ENCODE measurements at places on chromosomes 7 and 10.

DNA sequence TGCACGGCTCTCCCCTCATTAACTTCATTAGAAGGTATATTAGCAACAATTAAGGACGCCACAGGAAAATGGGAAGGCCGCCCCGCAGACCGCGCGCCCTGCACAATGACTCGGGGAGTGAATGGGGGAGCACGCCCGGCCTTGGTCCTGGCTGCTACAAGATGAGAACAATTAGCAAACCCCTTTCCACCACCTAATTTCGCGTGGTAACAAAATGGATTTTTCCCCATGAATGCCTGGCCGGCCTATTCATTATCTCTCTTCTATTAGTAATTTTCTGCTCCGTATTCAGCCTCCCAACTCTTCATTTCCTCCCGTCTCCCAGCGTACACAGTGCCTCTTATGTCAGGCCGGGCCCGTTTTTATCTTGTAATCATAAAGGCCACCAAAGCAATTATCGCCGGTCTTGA lies 346.9 kb downstream of the DNAJB6 start:
- DNase-seq: no peak

DNA sequence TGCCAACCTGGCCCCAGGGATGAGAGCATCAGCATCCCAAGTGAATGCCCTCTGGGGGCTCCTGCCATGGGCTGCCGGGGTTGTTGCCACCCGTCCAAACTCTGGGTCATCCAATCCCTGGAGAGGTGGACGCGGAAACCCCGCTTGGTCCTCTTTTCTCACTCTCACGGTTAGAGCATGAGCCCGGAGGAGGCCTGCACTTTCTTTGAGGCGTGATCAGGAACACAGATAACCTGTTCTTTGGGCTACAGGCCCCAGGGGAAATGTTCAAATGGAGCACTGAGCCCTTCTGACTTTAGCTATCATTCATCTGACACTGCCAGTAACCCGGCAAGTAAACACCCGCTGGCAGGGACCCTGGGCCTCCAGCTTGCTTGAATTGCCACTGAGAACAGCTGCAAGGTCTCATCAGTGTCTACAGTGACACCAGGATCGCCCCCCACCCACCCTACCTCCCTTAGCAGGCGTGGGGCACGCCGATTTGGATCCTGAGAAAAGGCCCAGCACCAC lies 29.4 kb upstream of the SLF2 start:
- no peak for DNase-seq

DNA sequence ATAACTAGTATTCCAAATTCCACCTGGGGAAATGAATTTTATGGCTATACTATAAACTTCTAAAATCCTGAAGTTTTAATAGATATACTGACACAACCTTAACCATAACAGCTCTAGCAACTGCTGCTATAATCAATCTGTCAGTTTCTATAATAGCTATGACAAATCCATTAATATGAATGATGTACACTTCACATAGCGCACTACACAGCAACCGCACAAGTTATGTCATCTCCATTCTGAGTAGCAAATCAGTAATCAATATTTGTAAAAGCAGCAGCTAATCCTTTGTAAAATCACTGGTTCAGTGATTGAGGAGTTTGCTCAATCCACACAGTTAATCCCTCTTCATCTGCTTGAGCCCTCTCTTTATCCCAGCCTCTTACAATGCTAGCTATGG lies 105.3 kb downstream of the SKAP2 start:
- DNase-seq: no peak

DNA sequence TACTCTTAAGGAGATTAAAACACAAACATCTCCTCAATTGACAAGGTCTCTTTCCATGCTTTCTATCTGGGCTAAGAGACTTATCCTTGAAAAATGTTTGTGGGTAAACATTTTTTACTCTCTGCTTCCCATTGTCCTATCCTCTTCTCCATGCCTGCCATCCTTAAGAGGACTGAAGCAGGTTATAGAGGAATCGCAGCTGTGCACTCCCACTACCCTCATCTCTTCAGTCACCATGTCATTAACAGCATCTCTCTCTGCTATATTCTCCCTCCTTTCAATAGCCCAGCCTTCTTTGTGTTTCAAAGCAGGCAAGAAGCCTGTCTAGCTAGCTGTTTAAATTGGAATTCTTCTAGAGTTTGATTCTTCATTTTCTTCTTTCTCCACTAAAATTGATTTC lies 22.6 kb downstream of the COL1A2 start:
- no peak for DNase-seq

DNA sequence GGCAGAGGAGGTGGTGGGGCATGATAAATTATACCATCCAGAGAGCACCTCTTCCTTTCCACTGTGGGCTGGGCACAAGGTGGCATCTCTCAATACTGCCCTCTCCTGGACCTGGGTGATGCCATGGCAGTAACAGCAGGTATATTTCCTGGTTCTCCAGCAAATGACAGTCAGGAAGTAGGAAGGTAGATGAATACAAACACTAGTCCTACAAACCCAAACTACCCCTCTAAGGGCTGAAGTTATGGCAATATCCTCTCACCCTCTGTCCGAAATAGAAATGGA lies 1004.9 kb downstream of the KCNMA1 start:
- DNase-seq: no peak

DNA sequence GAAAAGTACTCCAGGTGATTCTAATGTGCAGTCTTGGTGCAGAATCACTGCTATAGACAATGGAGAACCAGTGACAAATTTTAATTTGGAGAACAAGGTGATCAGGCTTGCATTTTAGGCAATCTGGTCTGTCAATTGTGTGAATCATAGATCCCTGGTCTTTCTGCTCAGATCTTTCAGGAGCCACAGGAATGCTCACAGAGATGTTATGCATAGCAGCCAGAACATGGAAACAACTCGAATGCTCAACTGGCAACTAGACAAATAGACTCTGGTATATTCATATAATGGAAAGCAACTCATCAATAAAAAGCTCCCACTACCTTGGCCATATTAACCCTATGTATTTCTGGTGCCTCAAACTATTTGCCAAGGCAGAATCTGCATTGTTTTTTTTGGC lies 209.1 kb downstream of the PHF14 start:
- peak; percentile 75 for DNase-seq

DNA sequence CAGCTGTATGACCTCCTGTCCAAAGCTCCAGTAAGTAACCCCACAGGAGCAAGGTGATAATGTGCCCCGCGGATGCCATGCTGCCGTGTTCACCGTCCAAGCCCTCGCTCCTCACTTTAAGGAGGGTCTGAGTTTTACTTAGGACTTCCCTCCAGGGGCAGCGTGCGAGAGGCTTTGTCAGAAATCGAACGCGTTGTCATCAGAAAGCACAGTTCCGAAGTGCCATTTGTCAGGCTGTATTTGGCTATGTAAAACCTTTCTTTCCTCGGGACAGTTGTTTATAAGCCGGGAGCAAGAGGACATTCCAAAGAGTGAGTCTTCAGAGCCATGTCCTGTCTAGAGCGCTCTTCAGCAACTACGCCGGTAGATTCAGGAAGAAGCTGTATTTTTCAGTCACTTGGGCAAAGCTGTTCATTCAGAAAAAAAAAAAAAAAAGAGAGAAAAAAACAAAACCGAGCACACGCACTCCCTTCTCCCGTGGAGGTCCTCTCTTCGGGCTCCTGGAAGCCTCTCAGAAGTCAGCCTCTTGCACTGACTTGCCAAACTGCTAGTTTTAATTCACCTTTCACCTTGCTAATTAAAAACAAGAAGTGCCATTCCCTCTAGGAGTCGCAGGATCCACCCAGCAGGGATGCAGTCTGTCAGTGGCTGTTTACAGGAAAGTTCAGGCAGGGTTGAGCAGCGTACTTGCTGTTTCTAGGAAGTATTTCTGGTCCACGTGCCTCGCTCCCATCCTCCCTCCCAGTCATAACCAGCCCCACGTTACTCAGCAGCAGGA lies at the start of gene SEMA3E:
Gene SEMA3E, minus strand, starts transcription at position 676 of the 778 bp plus-strand sequence.
- DNase-seq: peak; percentile 35

DNA sequence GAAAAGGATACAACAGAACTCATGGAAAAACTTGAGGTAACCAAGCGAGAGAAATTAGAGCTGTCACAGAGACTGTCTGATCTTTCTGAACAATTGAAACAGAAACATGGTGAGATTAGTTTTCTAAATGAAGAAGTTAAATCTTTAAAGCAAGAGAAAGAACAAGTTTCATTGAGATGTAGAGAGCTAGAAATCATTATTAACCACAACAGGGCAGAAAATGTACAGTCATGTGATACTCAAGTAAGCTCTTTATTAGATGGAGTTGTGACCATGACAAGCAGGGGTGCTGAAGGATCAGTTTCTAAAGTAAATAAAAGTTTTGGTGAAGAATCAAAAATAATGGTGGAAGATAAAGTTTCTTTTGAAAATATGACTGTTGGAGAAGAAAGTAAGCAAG lies 62.1 kb downstream of the AKAP9 start:
- no peak for DNase-seq

DNA sequence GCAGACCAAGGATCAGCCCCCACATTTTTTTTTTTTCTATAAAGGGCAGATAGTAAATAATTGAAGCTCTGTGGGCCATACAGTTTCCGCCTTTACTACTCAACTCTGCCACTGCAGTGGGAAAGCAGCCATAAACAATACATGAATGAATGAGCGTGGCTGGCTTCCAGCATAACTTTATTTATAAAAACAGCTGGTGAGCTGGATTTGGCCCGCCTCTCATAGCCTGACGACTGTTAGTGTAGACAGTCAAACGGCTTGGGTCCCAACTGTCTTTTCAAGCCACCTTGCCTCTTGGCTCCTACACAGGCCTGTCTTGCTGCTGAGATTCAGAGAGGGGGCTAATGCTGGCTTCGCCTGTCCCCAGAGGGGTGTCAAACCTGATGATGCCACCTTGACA lies 169.8 kb upstream of the GPR26 start:
- no peak for DNase-seq

DNA sequence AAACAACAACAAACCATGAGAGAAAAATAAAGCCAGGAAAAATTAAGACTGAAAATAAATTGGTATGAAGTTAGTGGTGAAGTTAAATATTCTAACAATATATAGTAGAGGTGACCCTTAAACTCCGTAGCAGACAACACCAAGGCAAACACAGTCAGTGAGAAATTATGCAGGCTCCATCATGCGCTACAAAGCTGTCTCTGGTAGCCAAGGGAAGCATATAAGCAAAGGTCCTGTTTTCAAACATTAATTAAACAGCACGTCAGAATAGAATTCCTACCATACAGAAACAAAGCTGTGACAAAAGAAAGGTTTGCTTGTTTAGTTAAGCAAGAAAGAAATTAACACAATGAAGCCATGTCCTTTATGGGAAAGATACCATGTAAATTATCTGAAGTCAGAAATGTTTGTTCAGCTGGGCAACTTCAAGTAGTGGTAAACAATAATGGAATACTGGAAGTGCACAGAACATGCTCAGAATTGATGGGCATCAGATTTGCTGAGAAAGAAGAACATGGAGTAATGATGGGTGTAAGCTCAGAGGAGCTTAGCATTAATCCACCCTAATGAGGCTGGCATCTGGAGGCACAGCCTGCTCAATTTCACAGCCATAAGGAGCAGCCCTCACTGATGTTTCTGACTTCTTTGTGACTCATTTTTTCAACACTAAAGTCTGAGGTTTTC lies 75.7 kb downstream of the IGF2BP3 start:
- DNase-seq: no peak

- peak; percentile 98 for DNase-seq
Observed at GRCh38 chr7:5694912-5695726, 86.3 kb downstream of the RNF216 start.

DNA sequence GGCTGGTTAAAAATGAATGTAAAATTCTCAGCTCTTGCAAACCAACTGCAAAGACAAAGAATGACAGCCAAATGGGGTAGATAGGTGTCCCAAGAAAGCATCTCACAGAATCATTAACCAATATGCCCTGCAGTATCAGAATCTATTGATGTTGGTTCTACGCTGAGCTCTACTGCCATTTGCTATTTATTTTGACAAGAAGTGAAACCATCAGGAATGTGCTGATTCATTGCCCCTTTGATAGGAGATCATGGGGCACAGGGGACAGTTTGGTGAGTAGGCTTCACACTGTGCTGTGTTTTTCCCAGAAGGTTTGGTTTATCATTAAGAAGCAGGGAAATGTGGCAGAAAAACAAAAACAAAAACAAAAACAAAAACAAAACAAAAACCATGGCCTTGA lies 19.4 kb upstream of the CDC14C start:
- no peak for DNase-seq

DNA sequence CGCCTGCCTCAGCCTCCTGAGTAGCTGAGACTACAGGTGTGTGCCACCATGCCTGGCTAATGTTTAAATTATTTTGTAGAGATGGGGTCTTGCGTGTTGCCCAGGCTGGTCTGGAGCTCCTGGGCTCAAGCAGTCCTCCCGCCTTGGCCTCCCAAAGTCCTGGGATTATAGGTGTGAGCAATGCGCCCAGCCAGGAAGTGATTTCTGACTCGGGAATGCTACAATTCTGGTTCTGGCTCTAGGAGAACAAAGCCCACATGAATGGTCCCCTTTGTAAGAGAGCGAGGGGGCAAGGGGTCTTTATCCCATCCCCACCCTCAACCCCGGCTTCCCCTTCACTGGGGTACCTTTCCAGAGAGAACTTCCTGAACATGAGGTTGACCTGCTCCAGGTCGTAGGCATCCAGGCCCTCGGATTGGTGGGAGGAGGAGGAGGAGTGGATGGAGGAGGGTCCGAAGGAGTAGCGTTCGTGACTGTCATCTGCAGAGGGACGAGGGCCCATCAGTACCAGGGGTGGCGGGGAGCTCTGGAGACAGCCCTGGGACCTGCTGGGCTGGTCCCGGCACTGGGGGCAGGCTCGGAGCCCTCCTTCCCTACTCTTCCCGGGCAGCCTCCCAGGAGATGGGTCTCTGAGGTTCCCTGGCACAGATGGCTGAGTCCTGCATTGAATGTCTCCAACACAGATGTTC lies 79.9 kb upstream of the GNA12 start:
- DNase-seq: no peak

- DNase-seq: no peak
Observed at GRCh38 chr10:60212195-60212594, 177.5 kb downstream of the ANK3 start.

DNA sequence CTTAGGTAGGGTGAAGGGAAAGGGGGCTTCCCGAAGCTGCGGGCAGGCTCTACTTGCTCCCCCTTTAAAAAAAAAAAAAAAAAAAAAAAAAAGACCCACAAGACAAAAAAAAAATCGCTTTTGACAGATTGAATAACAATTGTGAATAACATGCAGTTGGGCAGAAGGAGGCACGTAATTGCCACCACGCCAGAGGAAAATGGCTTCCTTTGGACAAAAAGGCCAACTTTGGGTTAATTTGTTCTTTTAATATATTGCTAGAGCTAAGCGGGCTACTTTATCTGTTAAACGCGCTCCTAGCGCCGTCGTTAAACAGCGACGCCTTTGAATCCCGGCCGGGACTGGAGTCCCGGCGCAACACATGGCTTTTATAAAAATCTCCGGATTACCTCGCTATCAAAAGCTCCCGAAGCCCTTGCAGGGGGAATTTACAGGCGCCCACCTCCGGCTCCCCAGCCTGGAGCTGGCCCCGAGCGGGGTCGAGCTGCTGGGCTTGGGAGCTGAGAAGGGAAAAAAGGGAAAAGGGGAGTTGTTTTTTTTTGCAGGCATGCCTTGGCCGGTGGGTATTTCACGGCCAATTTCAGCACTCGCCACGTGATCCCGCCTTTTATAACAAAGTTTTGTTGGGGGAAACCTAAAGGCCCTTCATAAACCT lies 1.2 kb downstream of the HOXA11 start:
- DNase-seq: no peak

- no peak for DNase-seq
Observed at GRCh38 chr7:135238112-135238744, 4.6 kb downstream of the STRA8 start.

All from fibroblast of skin of abdomen (primary cell).